Lung (tissue), 17 donors: ENCODE measurements at places on chromosomes 1 and 21. TPM values are rescaled to one million over a fixed set of nuclear protein-coding genes. Genes with fewer than 3 reads are reported as not detected.

LAMB3 gene
- 121 TPM for total RNA-seq

MACF1 gene
- total RNA-seq: 357 TPM

- no peak for DNase-seq
These were observed 50.4 kb downstream of the KIF21B start for GRCh38 chr1:200972985-200973742.

GRCh38 chr1:159700312-159700711, 14.1 kb downstream of the CRP start:
- DNase-seq: no peak

DNA sequence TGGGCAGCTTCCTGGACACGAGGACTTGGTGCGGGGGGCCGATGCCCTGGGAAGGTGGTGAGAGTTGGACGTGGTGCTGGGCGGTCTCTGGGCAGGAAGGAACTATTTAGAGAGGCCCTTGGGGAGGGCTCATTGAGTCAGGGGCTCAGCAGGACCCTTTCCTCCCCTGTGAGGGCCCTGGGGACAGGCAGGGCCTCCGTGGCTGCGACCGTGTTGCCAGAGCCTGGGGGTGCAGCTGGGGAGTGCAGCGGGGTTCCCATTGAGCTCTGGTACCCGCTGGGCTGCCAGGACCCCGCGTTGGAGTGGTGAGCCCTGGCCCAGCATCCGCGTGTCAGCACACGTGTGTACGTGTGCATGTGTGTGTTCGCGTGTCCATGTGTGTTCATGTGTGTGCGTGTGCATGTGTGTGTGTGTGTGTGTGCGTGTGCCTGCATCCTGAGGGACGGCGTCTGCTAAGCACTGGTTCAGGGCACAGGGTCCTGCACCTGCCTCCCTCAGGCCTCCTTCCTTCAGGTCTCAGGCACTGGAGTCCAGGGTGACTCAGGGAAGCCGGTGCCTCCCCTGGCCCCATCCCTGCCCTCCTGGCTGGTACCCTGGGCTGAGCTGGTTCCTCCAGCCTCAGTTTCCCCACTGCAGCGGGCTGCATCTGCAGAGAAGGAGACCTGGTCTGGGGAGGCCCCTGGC, 10.7 kb downstream of the RNF223 start:
- DNase-seq: no peak

DNA sequence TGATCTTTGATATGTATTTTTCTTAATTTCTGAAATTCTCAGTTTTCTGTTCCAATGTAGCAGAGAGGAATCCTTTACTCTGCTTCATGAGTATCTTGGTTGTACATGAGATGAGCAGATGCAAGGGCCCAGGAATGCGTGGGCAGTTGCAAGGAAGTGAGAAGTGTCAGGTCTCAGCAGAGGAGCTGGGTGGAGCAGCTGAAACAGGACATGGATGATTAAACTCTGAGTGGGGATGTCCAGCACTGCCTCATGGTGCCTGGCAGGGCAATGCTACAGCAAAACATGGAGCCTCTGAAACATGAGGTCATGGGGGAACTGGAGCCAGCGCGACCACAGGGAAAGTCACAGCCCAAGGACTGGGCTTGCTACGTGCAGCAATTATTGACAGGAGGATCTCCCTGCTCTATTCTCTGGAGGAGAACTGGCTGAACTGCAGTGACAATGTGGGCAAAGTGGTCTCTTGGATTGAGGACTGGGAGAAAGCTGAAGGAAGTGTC, 48.4 kb downstream of the COLGALT2 start:
- no peak for DNase-seq

ADARB1 gene
- total RNA-seq: 47.7 TPM

DNA sequence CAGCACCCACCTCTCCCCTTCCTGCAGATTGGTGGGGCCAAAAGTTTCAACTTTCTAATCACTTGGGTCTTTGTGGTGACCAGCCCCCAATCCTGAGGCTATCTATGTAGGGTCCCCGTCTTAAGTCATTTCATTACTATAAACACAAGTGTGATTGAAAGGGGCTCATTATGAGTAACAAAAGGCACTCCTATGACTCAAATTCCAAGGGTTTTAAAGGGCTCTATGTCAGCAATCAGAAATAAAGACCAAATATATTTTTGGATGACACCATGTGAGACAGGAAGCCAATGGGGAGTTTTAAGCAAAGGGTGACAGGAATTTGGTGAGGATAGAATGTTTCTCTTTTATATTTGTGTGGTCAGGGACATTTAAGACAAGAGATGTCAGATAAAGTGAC, 6.2 kb downstream of the ERO1B start:
- DNase-seq: no peak
